ENCODE measurements at places on chromosomes 2 and 18.

DNA sequence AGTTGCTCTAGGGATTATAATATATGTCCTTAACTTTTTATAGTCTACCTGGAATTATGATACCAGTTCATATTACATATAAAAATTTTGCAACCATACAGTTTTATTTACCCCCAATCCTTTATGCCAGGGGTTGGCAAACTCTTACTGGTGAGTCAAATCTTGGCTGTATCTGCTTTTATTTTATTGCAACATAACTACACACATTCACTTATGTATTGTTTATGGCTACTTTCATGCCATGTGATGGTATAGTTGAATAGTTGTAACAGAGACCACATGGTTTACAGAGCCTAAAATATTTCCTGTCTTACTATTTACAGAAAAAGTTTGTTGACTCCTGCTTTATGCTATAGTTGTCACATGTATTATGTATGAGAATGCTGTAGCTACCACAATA, 25.8 kb upstream of the DLX2 start:
- no peak overlapping the region for H3K4me3 ChIP-seq
- no peaks in the 10 kb centered on the region for H3K36me3 ChIP-seq
- DNase-seq: no peak
- peaks cover 14% of the 10 kb centered on the region for H3K4me1 ChIP-seq
- H3K27ac ChIP-seq: no peak overlapping the region
- H3K27me3 ChIP-seq: no peaks in the 10 kb centered on the region

DNA sequence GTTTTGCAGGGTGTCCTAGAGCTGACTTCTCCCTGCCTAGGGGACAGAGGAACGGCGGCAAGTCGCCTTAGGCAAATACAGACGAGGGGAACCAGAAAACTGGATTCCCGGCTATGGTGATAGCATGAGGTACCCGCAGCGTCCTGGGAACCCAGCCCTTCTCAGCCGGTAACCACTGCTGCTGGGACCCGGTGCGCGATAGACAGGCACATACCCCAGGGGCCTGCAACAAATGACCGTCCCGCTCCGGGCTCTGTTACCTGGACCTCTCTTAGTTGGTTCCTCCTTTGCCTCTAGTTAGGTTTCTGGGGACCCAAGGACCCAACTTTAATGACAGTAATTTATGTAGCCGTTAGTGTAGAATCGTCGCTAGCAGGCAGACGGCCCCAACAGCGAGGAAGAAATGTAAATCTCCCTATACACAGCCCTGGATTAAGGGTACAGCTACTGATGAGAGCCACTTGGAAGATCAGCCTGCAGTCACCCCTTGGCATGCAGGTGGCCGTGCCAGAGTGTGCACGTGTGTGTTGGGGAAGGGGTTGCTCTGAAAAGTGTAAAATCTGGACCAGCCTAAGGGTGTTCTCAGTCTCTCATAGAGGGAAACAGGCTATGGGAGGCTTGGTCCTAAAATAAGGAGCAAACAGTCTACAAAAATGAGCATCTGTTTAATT, 819 bp upstream of the SERPINE2 start:
- no peak for DNase-seq

GRCh38 chr2:102743259-102743658, 18.6 kb upstream of the TMEM182 start:
- H3K27ac ChIP-seq: no peak overlapping the region
- no peak for DNase-seq
- H3K4me1 ChIP-seq: no peaks in the 10 kb centered on the region
- no peak overlapping the region for H3K4me3 ChIP-seq

DNA sequence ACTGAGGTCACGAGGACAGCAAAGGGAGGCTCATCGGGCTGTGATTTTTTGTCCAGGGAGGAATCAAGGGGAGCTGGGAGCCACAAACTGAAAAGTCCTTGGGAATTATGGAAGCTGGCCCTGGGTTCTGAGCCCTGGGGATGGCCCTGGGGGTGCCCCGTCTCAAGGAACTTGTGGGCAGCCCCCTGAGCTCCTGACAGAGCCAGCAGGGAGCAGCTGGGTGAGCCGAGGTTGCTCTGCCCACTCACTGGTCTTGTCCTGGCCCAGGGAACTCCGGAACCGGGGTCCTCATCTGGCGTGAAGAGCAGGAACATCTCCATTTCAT, 61.3 kb upstream of the HDAC4 start:
- no peak overlapping the region for H3K4me3 ChIP-seq
- peaks cover 11% of the 10 kb centered on the region for H3K4me1 ChIP-seq
- no peaks in the 10 kb centered on the region for H3K27me3 ChIP-seq
- no peaks in the 10 kb centered on the region for H3K36me3 ChIP-seq
- no peak overlapping the region for H3K27ac ChIP-seq

GRCh38 chr2:33437297-33437696, 39.2 kb upstream of the RASGRP3 start:
- H3K27ac ChIP-seq: no peak overlapping the region
- H3K4me3 ChIP-seq: no peak overlapping the region
- DNase-seq: no peak

DNA sequence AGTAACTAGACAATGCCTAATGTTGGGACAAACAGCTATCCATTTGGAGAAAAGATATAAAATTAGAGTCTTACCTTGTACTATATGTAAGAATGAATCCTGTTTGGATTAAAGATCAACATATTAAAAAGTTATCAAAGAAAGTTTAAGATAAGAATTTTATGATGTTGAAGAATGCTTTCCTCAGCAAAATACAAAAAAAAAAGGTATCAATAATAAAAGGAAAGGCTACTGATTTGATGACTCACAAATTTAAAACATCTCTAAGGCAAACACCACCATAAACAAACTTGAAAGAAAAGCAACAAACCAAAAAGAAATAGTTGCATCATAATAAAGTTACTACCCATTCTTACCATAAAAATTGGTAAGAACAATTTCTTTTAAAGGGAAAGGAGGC, 92.7 kb downstream of the C1D start:
- H3K4me1 ChIP-seq: peaks cover 7% of the 10 kb centered on the region
- H3K27me3 ChIP-seq: peaks cover 1% of the 10 kb centered on the region
- no peak overlapping the region for H3K4me3 ChIP-seq
- no peaks in the 10 kb centered on the region for H3K36me3 ChIP-seq
- DNase-seq: no peak
- H3K27ac ChIP-seq: no peak overlapping the region

DNA sequence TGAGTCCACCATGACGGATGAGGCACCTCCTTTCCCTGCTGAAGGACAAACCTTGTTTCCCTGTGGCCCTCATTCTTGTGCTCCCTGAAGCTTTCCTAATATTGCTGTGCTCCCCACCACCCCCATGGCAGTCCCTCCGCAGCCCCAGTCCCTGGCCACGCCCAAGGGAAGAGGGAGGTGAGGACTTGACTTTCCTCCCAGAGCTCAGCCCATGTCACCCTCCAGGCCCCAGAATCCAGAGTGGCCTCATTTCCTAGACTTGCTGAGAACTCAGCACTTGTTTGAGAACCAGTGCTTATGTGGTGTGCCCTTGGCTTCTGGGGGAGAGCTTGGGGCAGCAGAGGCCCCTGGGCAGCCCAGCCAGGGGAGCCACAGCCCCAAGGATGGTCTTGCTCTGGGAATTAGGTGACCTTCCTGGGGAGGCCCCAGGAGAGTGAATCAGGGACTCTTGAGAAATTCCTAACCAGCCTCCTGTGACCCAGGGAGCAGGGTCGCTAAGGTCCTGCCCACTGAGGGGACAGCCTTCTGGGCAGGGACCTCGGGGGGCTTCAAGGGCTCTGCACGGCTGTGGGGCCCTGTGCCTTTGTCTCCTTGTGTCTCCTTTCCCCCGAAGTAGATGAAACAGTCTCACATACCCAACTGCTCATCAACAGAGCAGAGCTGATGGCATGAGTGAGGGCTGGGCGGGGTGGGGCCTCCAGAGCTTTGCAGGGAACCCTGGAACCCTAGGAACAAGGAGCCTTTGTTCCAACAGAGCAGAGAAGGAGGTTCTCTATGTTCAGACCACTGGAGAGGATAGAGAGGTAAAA, 27.9 kb downstream of the PSD4 start:
- no peak overlapping the region for H3K27ac ChIP-seq
- no peak overlapping the region for H3K4me3 ChIP-seq
- H3K4me1 ChIP-seq: peaks cover 22% of the 10 kb centered on the region
- no peaks in the 10 kb centered on the region for H3K36me3 ChIP-seq
- DNase-seq: no peak

GRCh38 chr2:15918761-15919356, 21.5 kb upstream of the MYCN start:
- H3K36me3 ChIP-seq: no peaks in the 10 kb centered on the region
- DNase-seq: no peak
- no peak overlapping the region for H3K4me3 ChIP-seq

GRCh38 chr18:78295262-78295661, 684.4 kb upstream of the SALL3 start:
- H3K4me1 ChIP-seq: peaks cover 15% of the 10 kb centered on the region
- H3K27me3 ChIP-seq: peaks cover 6% of the 10 kb centered on the region
- no peak overlapping the region for H3K4me3 ChIP-seq
- no peak overlapping the region for H3K27ac ChIP-seq

DNA sequence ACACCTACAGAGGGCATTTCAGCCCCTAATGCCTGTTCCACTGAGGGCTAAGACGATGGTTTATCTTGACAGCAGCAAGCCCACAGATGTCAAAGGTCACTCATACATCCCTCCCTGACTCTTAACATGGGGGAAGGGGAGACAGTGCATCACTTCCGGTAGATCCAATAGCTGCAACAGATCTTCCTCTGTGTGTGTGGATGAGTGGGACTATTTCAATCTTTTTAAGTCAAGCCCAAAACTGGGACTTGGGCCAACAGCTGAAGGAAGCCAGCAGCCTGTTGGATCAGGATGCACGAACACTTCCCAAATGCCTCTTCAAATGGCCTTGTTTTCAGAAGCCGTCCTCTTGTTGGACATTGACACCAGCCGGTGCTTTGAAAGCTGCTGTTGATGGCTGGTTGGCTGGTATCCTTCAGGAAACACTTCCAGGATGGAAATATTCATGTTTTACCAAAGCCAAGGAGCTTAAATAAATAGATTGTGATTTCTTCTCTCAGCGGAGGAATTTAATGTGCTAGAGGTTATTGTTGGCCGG, 59.2 kb downstream of the IL1R2 start:
- no peaks in the 10 kb centered on the region for H3K36me3 ChIP-seq
- no peak for DNase-seq
- no peak overlapping the region for H3K4me3 ChIP-seq
- peaks cover 18% of the 10 kb centered on the region for H3K4me1 ChIP-seq
- H3K27ac ChIP-seq: no peak overlapping the region
- peaks cover 23% of the 10 kb centered on the region for H3K27me3 ChIP-seq

GRCh38 chr18:13823707-13824395, at the start of gene MC5R:
TSS of gene MC5R (plus strand) at chr18:13824149. CDS start at chr18:13825766, 1,617 bp downstream.
- H3K36me3 ChIP-seq: no peaks in the 10 kb centered on the region
- H3K4me3 ChIP-seq: no peak within 1 kb of the TSS
- peak; percentile 76 for DNase-seq
- H3K27me3 ChIP-seq: peaks cover 39% of the 10 kb centered on the region
- no peak within 1 kb of the TSS for H3K27ac ChIP-seq
- no peaks in the 10 kb centered on the region for H3K4me1 ChIP-seq

DNA sequence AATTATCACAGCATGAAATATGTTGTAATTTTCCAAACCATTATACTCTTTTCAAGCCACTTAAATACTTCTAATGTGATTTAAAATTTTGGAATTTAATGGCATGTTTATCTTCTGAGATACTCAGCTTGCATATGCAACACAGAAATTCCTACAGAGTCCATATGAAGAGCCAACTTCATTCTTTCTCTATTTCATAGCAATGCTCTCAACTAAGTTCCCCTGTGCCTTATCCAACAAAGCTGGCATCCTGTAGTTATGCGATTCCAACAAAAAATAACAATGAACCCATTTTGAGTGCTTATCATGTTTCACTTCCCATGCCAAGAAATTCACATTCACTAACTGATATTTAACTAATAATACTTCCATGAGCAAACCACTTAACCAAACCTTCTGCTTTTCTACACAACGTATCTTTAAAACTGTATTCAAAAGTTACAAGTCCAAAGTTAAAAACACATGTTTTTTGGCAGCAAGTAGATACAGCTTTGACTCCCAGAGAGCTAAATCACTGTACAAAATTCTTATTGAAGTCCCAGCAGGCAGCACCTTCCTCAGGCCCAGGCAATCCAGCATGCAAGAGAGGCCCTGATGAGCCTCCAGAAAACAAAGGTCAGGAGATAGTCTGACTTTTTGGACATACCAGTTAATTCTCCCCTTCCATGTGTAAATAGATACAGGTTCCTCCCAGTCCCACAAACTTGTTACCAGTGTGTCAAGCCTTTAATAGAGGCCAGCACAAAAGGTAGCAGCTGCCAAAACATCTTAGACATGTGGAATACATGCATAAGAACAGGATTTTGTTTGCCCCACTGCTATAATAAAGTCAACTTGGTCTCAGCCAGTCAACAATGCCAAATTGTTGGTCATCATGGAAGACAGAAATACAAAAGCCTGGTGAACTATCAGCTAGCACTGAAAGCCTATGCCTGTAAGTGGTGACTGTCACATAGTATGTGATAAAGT, 113.1 kb upstream of the WDR75 start:
- no peaks in the 10 kb centered on the region for H3K27me3 ChIP-seq
- peaks cover 2% of the 10 kb centered on the region for H3K36me3 ChIP-seq
- H3K4me3 ChIP-seq: no peak overlapping the region

GRCh38 chr2:38076710-38077430, 919 bp upstream of the CYP1B1 start:
- peak; percentile 46 for DNase-seq
- H3K27me3 ChIP-seq: peaks cover 91% of the 10 kb centered on the region
- H3K4me3 ChIP-seq: peak overlapping the region; percentile 84
- H3K4me1 ChIP-seq: peaks cover 17% of the 10 kb centered on the region

GRCh38 chr2:109185338-109185737, 56.3 kb downstream of the SH3RF3 start:
- no peaks in the 10 kb centered on the region for H3K27me3 ChIP-seq
- no peaks in the 10 kb centered on the region for H3K4me1 ChIP-seq
- H3K36me3 ChIP-seq: peaks cover 2% of the 10 kb centered on the region
- no peak for DNase-seq

DNA sequence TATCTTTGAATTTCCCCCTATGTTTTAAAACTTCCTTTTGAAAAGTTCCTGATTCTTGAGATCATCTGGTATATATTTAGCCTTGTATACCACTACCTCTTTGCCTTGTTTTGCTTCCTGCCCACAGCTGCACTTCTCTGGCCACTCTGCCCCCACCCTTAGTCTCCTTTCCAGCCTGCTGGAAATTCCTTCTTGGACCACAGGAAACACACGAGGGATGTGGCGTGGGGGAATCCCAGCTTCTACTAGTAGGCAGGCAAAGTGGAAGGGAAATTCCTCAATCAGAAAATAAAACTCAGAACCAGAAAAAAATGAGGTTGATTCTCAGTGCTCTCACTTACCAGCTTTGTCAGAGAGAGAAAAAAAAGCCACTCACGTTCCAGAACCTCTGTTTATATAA, 13.4 kb downstream of the IL18RAP start:
- H3K36me3 ChIP-seq: no peaks in the 10 kb centered on the region
- H3K4me1 ChIP-seq: no peaks in the 10 kb centered on the region
- peaks cover 2% of the 10 kb centered on the region for H3K27me3 ChIP-seq
- no peak overlapping the region for H3K27ac ChIP-seq
- no peak for DNase-seq
- no peak overlapping the region for H3K4me3 ChIP-seq

GRCh38 chr18:49663899-49664890, 102.3 kb downstream of the LIPG start:
- H3K4me1 ChIP-seq: peaks cover 17% of the 10 kb centered on the region
- no peak overlapping the region for H3K4me3 ChIP-seq
- H3K27ac ChIP-seq: no peak overlapping the region
- DNase-seq: no peak
- H3K36me3 ChIP-seq: no peaks in the 10 kb centered on the region
- H3K27me3 ChIP-seq: peaks cover 5% of the 10 kb centered on the region

Data from neural crest cell (in vitro differentiated cells).